ENCODE measurements at places on chromosomes 5 and 9.

- DNase-seq: no peak
Measured at GRCh38 chr5:72508241-72509170, 1.3 kb upstream of the ZNF366 start.

GRCh38 chr5:167852515-167852914 lies 438.9 kb upstream of the WWC1 start:
- no peak for DNase-seq

DNA sequence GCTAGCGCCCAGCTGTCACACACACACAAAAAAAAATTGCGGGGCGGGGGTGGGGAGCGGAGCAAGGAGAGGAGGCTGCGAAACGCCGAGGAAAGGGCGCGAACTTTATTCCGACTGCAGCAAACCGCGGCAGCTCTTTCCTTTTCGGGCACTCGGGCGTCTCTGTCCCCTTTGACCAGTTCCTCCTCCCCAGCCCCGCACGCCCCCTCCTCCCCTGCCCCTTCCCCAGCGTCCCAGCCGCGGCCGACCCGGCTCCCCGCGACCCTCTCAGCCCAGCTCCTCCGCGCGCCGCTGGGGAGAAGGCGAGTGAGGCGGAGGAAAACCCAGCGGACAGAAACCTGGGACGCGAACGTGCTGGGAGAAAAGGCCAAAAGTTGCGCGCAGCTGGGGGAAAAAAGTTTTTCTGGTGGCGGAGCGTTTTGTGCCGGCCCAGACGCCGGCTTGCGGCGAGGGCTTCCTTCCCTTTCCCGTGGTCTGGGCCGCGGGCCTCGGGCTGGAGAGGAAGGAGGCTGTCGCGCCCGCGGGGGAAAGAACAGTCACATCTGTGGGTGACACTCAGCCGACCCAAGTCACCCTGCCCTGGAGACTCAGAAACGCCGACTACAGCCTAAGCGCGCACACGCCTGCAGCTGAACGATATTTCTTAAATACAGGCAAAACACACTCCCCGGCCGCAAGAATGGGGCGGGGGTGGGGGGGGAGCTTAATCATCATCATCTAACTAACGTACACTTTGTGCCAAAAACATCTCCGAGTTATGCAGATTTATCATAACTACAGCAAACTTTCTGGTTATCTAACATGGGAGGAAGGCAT lies 1.1 kb upstream of the BNC2 start:
- peak; percentile 42 for DNase-seq

DNA sequence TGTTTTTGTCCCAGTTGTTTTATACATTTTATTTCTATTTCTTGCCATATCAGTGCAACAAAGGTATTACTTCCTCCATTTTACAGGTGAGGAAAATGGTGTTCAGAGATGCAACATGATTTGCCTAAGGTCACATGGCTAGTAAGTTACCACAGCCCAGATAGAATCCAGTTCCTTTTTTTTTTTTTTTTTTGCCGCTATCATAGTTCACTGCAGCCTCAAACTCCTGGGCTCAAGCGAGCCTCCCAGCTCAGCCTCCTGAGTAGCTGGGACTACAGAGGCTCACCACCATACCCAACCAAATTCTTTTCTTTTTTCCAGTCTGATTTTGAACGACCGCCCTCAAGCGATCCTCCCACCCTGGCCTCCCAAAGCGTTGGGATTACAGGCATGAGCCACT lies 480 bp upstream of the CCDC69 start:
- DNase-seq: no peak

DNA sequence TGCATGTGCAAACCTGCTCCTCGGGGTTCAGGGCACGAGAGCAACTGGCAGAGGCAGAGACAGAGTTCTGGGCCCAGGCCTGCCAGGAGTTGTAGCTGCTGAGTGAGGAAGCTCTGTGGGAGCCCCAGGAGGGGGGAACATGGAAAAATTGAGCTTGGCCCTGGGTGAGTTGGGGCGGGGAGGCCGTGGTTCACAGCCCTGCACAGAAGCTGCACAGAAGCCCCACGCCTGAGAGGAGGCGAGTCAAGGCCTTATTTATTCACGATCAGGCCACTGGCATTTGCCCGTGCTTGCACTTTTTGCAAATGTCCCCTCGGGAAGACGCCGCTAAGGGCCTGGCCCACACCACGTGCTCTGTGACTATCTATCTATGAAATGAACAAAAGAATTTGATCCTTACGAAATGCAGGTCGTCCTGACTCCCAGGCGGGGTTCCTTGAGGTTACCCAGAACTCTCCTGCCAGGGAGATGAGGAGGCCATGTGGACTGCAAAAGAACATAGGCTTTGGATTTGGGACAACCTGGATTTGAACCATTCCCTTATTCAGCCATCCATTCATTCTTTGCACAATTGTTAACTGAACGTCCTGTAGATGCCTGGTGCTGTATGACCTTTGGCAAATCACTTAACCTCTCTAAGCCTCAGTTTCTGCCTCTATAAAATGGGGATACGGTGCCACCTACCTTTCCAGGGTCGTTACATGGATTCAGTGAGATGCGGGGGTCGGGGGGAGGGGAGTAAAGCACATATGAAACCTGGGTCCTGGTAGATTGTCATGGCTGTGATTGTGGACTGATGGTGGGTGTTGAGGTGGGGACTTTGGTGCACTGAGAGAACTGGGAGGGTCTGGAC lies 17.9 kb downstream of the COL27A1 start:
- DNase-seq: no peak

- DNase-seq: no peak
Measured at GRCh38 chr5:18097817-18098216, 463.6 kb downstream of the TAF11L14 start.

DNA sequence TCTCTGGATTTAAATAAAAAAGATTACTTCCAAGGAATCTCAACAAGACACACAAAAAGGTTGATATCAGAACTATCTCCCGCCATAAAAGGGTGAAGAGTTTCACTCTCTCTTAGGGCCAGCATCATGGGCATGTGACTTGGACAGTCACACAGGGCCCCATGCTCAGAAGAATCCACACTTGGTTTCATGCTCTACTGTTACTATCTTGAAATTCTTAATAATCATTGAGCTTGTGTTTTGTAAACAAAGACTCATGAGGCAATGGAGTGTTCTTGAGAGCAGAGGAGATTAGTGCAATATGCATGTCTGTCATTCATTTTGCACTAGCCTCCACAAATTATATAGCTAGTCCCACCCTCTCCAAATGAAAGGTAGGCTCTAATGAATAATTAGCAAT lies 58.4 kb downstream of the HMHB1 start:
- DNase-seq: no peak

- DNase-seq: no peak
Measured at GRCh38 chr5:516980-517379, 7.3 kb downstream of the SLC9A3 start.

Data from KG1 (cell line).